Islet precursor cell (in vitro differentiated cells): ENCODE measurements at places on chromosomes 16 and 17.
A peak's percentile ranks its signal among the peaks of the same experiment; 100 is the strongest.

- DNase-seq: no peak
Observed at GRCh38 chr17:49931416-49932137, 37.4 kb upstream of the DLX4 start.

GRCh38 chr17:77141846-77142449 is 1.2 kb downstream of the SEC14L1 start:
- DNase-seq: peak; percentile 78

GRCh38 chr17:48125829-48126531 is 18.4 kb downstream of the SNX11 start:
- DNase-seq: no peak

DNA sequence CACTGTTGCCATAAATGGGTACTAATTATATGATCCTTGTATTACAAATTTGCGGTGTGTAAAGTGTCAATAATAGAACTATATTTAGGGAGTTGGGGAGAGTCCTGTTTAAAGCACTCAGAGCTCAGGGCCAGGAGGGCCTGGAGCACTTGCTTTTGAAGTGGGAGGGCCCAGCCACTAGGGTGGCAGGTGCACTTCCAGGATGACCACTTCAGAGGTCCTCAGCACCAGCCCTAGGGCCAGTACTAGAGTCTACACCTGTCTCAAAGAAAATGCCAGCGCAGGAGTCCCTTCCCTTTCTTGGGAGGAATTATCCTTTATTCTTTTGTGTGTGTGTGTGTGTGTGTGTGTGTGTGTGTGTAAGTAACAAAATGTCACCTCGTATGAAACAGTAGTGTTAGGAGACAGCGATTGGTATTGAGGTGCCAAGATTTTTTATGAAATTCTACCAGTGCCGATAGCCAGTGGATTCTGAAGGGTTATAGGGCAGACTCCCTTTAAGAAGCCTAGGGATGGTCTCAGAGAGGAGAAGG is 31.9 kb downstream of the MYO18A start:
- DNase-seq: no peak

DNA sequence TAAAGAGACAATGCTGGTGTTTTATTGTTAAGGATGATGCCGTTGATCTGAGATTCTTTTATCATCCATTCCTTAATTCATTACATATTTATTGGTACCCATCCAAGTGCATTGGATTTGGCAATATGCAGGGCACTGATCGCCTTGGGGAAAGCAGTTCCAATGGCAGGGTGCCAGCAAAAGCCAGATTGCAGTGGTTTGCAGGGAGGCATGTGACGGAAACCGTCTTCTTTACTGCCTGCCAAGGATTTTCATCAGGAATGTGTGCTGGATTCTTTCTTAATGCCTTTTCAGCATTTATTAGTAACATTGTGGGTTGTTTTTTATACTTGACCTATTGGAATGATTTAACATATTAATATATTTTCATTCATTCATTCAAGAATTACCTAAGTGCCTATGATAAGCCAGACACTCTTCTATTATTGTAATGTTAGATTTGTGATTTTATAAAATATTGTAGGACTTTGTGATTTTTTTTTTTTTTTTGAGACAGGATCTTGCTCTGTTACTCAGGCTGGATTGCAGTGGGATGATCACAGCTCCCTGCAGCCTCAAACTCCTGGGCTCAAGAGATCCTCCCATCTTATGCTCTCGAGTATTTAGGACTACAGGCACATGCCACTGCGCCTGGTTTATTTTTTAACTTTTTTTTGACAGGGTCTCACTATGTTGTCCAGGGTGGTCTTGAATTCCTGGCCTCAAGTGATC is 93.4 kb upstream of the TNRC6A start:
- DNase-seq: no peak
